ENCODE measurements at places on chromosomes 4 and X.

DNA sequence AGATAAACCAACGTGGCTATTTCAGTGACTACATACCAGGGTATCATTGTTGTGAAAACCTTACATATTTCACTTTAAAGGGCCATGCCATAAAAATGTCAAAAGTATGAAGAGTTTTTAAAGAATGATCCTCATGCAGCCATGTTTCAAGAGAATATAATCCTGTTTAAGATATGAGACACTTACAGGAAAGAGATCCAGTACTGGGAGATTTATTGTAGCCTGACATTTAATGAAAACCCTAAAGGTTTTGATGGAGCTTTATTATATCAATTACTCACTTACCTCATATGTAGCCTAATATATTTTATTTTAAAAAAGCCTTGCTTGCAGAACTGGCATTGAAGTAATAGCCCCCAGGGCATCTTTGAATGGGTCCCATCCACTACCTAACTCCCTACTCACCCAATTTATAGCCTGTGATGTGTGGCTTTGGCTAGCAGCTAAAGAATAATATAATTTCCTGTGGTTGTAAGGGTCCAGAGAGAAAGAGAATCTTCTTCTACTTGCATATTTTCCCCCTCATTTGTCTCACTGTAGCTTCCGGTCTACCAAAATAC lies 7.7 kb upstream of the GABRG1 start:
- DNase-seq = no peak

DNA sequence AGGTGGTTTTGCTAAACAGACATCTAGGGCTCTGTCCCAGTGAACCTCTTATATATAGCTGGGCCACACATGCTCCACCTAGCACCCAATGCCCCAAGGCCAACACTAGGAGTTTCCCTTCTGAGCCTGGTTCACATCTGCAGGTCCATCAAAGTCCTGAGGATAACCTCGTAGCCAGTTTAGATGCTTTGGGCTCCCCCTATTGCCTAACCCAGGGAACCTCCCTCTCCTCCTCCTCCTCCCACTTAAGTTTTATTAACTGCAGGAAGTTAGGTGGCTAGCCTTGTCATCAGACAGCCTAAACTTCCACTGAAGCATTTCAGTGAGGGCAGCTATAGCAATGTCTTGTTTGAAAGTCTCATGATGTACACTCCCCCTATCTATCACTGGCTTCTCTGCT lies 88.0 kb downstream of the GUCY2F start:
- no peak for DNase-seq

DNA sequence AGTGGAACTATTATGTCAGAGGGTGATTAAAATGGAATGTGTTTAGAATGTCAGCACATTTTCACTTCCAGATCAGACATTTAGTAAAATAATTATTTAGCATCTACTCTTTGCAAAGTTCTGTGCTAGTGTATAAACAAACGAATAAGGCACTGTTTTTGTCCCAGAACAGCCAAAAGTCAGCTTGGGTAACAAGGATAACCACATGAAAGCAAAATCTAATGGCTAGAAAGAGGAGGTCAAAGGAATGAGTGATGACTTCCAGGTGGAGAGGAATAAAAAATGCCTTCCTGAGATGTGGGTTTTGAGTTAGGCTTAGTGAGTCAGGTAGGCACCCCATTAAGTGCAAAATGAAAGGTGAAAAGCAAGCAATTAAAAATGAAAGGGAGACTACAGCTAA lies 112.6 kb downstream of the ATP10D start:
- no peak for DNase-seq

- DNase-seq = no peak
Observed at GRCh38 chr4:151862766-151863165, 102.0 kb upstream of the GATB start.

DNA sequence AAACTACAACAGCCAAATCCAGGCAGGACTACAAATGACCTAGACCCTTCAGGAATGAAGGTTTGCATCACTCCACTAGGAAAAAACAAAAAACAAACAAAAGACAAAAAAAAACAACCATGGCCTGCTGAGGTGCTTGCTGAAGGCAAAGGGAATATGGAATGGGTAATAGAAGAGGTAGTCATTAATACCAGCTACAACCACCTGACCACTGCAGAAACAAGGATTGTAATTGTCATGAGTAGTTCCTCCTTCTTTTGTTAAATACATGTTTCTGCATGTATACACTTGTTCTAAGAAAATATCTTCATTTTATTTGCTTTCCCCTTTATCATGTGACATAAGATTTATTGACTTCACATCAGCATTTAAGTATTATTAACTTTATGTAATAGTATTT lies 409.8 kb upstream of the GRID2 start:
- DNase-seq = no peak

- peak; percentile 52 for DNase-seq
Observed at GRCh38 chr4:98657531-98658286, 702 bp downstream of the TSPAN5 start.

GRCh38 chrX:23838953-23839352 lies 56.0 kb downstream of the SAT1 start:
- no peak for DNase-seq

DNA sequence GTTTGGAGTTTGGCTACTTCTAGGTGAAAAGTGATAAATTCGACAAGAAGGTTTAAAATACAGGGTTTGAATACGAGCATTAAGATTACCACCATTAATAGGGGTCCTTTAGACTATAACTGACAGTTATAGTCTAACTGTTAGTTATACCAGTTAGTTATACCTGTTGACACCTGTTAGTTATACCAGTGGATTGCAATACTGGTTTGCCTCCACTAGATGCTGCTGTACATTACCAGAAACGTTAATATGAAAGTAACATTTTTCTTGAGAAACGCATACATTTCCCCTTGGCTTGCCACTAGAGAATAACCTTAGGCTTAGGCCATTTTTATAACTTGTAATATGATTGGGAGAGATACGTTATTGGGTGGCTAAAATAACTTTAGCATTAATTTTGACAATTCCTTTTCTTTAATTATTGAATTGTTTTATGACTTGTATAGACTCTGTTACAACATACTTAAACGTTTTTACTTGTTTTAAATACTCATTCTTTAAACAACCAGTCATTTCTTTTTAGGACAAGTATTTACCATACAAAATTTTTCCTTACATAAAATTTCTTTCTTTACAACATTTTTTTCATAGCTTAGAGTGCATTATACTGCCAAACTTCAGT lies 911.2 kb downstream of the FSTL5 start:
- DNase-seq = no peak

DNA sequence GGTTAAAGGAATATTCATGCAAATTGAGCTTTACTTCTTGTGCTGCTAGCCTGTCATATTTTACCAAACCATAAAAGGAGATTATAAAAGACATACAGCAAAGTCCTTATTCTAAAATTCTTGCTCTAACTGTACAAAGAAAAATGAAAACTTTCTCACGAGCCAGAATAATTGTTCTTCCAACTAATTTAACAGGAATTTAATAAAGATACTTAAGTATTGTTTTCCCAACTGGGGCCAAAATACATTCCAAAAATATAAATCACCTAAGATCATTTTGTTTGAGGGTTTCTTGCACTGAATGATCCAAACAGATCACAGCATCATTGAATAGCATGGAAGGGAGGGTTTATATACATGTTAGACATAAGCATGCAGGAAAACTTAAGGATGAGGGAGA lies 127.1 kb upstream of the PCDH18 start:
- DNase-seq = no peak

GRCh38 chr4:30724247-30724646 lies 4.1 kb downstream of the PCDH7 start:
- DNase-seq = peak; percentile 22

- DNase-seq = no peak
Observed at GRCh38 chr4:109959195-109959594, 46.5 kb downstream of the EGF start.

DNA sequence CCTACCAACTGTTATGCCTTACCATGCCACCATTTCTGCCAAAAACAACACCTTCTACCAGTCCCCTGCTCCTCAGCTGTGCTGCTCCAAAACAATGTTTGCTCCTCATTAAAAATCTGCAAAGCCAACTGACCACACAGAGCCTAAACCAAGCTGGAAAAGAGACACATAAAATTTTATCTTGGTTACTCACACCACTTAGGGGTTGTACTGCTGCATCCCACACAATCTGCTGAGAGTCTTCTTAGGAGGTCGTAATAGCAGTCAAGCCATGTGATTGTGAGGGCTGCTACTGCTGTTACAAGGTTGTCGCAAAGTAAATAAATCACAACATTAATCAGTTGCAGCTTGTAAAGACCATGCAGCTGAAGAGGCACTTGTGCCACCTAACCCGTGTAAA lies 607.4 kb upstream of the FAM241A start:
- no peak for DNase-seq

DNA sequence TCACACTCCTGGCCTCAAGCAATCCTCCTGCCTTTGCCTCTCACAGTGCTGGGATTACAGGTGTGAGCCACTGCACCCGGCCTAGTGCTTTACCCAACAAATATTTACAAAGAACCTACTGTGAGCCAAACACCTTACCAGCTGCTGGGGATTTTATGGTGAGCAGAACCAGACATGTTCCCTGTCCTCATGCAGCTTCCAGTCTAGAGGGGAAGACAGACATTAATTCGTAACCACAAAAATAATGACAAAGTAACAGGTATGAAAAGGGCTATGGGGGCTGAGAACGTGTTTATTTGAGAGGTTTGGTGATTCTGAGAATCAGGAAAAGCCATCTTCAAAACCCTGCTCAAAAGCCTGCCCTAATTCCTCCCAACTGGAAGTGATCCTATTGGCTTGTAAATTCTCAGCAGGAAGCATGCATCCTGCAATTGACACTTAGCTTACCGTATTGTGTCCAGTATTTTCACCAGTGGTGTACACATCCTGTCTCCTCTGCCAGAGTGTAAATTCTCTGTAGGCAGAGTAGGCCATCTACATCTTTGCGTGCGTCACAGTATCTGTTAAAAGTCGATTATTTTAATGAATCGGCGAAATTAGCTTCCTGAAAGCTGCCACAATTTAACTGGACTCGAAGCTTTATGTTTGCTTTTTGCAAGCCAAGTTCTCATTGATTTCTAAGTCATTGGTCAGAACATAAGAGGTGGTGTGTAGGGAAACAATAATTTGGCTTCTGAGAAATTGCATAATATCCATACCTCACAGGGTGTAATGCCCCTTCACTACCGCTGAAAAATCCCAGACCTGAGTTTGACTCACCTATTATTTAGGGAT lies 67.0 kb downstream of the TMEM156 start:
- no peak for DNase-seq

DNA sequence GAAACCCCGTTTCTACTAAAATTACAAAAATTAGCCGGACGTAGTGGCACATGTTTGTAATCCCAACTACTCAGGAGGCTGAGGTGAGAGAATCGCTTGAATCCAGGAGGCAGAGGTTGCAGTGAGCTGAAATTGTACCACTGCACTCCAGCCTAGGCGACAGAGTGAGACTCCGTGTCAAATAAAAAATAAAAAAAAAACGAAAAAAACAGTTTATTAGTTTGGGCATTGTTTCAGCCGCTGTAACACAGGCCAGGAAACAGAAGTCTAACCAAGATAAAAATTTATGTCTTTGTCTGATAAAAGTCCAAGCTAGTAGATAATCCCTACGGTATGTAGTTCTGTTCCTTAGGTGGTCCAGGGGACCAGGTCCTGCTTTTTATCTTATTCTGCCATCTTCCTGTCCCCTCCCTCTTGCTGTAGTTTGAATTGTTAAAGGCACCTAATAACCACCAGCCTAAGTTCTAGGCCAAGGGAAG lies 21.4 kb downstream of the USO1 start:
- no peak for DNase-seq

DNA sequence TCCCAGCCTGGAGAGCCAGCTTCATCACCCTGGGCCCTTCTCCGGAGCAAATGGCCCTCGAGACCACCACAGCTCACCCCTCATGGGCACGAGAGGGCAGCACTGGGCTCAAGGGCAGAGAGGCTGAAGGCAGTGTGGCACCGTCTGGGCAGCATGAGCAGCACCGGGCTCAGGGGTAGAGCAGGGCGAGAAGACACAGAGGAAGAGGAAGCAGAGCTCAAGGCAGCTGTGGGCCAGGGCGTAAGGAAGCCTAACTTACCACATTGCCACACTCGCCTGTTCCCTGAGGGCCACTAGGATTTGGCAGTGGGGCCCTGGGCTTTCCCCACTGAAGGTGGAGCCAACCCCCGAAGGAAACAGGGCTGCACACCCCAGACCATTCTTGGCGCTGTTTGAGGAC lies 15.5 kb downstream of the ZNF185 start:
- DNase-seq = no peak

DNA sequence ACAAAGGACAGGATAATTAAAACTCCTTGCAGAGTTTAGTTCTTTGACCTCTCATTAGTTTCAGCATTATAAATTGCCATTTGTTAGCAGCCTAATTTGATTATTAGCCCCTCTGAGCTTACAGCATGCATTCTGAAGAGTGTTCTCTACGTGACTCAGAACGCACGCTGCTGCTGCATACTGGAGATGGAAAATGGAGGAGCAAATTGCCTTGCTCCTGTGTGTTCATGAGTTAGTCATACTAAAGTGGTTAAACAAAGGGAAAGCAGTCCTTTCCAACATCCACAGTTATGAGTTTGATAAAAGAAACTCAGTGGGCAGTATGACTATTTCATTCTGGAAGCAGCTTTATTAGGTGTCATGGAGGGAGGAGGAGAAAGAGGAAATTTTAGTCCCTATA lies 922.5 kb downstream of the RPA4 start:
- DNase-seq = no peak

DNA sequence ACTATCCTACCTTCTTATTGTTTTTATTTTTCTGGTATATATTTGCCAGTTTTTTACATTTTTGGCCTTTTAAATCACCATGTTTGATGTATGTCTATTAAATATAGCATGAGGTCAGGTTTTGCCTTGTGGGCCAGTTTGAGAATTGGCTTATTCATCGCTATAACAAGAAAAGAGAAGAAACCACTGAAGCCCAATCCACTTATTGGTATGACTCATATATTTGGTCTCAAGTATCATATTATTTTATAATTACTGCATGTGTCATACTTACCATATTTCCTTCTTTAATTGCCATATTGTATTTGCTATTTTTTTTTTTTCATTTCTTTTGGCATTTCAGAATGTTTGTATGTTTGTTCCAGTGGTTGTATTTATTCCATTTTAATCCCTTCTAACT lies 99.3 kb downstream of the IRF2 start:
- no peak for DNase-seq

GRCh38 chr4:152468408-152468807 lies 67.5 kb downstream of the FBXW7 start:
- no peak for DNase-seq

- no peak for DNase-seq
Observed at GRCh38 chrX:71052721-71053120, 15.4 kb downstream of the SNX12 start.

- no peak for DNase-seq
Observed at GRCh38 chr4:61763682-61764081, 563.6 kb downstream of the ADGRL3 start.

GRCh38 chr4:79177388-79177787 lies 148.5 kb downstream of the NAA11 start:
- DNase-seq = no peak

GRCh38 chrX:140724309-140724708 lies 14.8 kb downstream of the LINC00632 start:
- no peak for DNase-seq

All from right hindlimb (tissue), 1 donor.